ENCODE measurements at places on chromosomes 2 and 18.

DNA sequence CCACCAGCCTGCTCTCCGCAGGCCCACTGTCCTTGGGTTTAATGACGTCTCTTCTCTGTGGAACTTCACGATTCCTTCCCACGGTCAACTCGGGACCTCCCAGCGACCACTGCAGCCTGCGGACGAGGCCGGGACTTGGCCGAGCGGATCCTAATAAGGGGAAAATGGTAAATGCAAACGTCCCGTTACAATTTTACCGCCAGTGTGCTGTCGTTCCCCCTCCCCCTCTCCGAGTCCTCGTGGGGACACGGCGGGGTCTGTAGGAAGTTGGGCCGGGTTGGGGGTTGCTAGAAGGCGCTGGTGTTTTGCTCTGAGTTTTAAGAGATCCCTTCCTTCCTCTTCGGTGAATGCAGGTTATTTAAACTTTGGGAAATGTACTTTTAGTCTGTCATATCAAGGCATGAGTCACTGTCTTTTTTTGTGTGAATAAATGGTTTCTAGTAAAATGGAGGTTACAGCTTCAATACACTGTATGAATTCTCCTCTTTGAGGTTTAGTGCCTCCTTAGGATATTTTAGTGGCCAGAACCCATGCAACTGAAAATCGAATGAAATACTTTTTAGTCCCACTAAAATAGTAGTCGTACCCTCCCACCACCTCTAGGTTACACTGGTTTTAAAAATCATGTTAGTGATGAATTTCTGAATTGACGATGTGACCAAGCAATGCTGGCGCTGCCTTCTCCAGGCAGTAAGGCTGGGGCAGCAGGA is 2.3 kb downstream of the HOXD11 start:
- no peak for DNase-seq

DNA sequence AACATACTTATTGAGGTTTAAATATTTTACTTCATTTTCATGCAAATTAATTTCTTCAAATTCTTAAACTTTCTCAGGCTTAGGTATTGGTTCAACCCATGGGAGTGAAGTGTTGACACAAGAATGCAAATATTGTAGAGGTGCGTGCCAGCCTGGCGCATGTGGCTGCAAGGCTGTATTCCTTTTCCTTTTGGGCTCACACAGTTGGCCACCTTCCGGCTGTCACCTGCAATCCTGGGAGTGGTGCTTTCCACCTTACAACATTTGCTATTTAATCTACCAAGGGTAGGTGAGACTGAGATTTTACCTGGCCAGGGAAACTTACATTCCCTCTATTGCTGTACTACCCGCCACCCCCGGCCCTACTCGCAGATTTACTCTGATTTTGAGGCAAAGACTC is 141.1 kb downstream of the DCC start:
- no peak for DNase-seq

GRCh38 chr2:129877795-129878775 is 101.4 kb upstream of the RAB6C start:
- DNase-seq, result no peak

DNA sequence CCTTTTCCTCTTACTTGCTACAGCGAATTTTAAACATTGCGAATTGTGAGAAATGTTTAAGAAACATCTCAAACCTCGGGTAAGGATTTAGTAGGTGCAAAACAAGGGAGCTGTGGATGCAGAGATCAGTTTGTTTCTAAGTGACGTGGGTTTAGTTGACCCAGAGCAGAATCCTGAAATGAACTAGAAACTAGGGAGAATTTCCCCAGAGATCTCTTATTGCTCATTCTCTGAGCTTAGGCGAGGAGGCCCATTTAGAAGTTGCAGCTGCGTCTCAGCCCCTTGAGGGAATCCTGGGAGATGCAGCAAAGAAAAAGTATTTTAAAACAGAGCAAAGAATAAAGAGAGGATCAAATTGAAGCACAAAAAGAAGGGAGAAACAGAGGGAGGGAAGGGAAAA is 29.3 kb downstream of the FAM124B start:
- no peak for DNase-seq

All from epithelial cell of proximal tubule (primary cell).